ENCODE measurements at places on chromosomes 16 and 17. TPM values are rescaled to one million over a fixed set of nuclear protein-coding genes. Genes with fewer than 3 reads are reported as not detected.
A peak's percentile ranks its signal among the peaks of the same experiment; 100 is the strongest.

AARS1 gene
- 83.2 TPM for polyA plus RNA-seq

GDPD3 gene
- 4.4 TPM for polyA plus RNA-seq

CDRT15 gene
- not detected for polyA plus RNA-seq

STH gene
- not detected for polyA plus RNA-seq

CTRB1 gene
- not detected for polyA plus RNA-seq

SLC6A2 gene
- 0.20 TPM for polyA plus RNA-seq

PRSS22 gene
- not detected for polyA plus RNA-seq

DNA sequence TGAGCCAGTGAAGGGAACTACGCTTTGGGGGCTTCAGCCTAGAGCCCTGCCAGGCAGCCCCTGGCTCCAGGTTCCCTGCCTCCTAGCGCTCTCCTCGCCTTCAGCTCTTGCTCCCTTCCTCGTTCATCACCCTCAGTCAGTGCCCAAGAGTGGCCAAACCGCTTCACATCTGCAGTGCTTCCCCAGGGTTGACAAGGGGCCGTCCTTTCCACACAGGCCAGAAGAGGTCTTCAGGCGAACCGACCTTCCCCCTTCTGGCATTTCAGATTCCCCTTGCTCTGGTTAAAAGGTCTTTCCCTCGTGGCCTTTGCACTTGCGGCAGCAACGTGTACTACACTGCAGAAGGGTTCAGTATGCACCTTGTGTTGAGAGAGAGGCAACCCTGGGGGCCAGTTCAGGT, 4.1 kb downstream of the RASD1 start:
- no peak for DNase-seq

- no peak for DNase-seq
Measured at GRCh38 chr17:16599537-16599936, 30.5 kb upstream of the ZNF287 start.

DNA sequence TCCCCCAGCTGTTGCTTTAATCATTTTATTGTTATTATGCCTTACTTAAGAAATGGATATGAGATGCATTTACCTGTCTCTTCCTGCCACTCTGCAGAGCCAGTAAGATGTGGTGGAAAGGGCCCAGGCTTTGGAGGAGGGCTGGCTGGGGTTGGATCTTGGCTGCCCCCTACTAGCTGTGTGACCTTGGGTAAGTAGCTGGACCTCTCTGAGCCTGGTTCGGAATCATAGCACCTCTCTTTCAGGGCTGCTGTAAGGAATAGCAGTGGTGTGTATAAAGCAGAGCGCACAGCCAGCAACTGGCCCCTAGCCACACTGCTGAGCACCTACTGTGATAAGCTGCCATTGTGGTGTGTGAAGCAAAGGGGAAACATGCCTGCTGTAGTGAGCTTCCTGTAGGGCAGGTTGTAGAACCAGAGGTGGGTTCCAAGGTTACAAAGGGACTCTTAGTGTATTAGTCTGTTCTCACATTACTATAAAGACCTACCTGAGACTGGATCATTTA, 23.9 kb downstream of the MAPT start:
- DNase-seq, result no peak

DNA sequence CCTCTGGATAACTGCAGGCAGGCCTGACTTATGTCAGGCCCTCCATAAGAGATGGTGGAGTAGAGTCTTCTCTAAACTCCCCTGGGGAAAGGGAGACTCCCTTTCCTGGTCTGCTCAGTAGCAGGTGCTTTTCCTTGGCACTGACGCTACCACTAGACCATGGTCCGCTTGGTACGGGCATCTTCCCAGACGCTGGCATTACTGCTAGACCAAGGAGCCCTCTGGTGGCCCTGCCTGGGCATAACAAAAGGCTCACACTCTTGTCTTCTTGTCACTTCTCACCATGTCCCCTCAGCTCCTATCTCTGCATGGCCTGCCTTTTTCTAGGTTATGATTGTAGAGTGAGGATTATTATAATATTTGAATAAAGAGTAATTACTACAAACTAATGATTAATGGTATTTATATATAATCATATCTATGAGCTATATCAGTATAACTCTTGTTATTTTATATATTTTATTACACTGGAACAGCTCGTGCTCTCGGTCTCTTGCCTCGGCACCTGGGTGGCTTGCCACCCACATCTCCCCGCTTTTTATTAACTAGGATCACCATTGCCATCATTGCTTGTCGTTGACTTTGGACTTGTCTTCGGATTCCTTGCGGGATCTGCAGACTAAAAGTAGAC, 59.8 kb upstream of the ARL4D start:
- peak; percentile 64 for DNase-seq

- no peak for DNase-seq
Measured at GRCh38 chr16:68285683-68286082, 21.4 kb downstream of the SLC7A6 start.

GRCh38 chr16:12027558-12028287, 51.2 kb downstream of the SNX29 start:
- DNase-seq, result no peak

DNA sequence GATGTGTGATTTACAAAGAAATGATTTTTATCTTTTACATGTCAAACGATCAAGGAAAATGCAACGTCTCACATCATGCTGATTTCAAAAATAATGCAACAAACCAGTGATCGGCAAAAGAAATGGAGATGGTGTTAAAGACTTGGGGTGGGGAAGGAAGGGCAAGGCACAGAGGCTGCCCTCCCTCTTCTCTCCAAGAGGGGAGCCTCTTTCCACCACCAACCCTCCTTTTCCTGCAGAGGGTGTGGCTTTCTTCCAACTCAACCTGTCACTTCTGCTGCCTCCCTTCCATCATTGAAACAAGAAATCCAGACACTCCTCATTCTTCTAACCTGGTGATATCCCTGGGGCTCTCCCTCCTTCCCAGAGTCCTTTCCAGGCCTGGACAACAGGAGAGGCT, 320.8 kb downstream of the SLC39A11 start:
- DNase-seq, result no peak

DNA sequence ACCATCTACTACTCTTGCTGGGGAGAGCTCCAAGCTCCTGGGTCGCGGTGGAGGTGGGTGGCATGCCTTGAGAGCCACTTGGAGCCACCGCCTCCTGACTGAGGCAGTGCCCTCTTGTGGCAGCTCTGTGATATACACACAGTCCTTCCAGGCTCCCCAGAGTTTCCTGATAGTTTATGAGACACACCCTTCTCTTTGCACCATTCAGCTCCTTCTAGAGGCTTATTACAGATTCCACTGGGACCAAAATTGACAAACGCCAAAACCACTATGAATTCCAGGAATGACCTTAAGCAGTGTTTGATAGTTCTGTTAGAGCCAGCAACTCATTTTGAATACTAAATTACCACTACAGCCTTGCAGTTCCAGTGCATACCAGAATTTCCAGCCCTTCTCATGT, 170.1 kb upstream of the CDH13 start:
- DNase-seq, result no peak

GRCh38 chr17:77006971-77007649, 133.7 kb upstream of the SEC14L1 start:
- no peak for DNase-seq

GRCh38 chr17:29640413-29640812, 17.7 kb upstream of the CORO6 start:
- DNase-seq, result no peak

- DNase-seq, result no peak
Measured at GRCh38 chr16:15572329-15573001, 70.5 kb downstream of the MARF1 start.

GRCh38 chr16:57474671-57475661, 11.3 kb downstream of the DOK4 start:
- no peak for DNase-seq

DNA sequence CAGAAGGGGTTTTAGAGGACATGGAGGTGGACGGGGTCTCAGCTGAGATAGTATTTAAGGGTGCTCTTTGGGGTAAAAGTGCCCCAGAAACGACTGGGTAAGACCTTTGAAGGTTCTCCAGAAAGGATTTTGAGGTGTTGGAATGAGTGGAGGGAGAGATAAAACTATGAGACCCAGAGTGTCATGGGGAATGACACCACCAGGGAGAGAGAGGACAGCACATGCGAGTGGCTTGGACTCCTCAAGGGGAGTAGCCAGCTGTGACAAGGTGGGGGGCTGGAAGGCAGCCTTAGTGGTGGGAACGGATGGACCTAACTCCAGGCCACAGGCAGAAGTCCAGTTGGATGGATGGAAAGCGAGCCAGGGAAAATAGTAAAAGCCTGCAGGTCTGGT, 19.2 kb upstream of the PITPNM3 start:
- DNase-seq, result no peak

- DNase-seq, result no peak
Measured at GRCh38 chr17:57422574-57423164, 166.3 kb downstream of the MSI2 start.

DNA sequence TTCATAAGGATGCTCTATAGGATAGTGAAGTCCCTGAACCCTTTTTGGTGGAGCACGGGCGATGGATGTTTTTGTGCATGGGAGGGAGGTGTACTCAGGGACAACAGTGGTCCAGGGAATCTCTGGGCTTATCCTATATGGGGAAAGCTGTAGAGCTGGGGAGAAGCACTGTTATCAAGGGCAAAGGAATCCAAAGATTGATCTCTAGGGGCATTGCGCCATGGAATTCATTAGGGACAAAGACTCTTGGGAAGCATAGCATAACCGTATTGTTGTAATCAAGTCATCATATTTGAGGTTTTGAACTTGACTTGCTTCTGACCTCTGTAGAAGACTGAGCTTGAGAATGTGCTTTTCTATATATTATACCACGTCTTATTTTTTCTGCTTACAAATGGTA, 172.9 kb upstream of the ZFHX3 start:
- DNase-seq, result no peak

DNA sequence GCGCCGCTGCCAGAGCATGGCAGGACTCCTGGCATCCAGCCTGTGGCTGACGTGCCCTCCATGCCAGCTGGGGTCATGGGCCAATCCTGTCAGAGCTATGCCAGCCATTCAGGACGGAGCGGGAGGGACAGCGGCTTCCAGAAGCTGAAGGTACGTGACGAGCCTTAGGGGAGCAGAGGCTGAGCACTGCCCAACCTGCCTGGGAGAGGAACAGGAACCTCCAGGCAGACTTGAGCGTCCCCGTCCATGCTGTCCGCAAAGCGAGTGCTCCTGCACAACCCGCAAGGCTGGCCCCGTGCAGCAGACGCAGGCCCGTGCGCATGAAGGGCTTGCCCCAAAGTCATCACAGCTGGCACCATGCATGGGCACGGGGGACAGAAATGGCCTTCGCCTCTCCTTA, 21.5 kb downstream of the NDUFAF8 start:
- no peak for DNase-seq

GRCh38 chr16:72480911-72481310, 309.0 kb upstream of the PMFBP1 start:
- no peak for DNase-seq

DNA sequence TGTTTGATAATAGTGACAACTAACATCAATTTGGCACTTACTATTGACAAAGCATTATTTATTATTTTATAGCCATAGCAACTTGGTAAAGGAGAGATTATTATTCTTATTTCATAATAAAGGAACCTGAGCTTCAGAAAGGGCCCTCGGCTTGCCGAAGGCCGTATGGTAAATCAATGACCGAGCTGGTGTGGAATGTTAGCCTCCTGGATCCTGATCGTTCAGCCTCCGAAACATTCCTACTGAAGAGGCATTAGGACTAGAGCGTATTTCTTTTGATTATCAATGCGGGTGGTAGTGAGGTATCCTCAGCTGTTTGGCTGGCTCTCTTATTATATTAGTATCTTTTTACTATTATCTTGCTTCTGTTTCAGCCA, 199.3 kb upstream of the TBX2 start:
- DNase-seq, result no peak

DNA sequence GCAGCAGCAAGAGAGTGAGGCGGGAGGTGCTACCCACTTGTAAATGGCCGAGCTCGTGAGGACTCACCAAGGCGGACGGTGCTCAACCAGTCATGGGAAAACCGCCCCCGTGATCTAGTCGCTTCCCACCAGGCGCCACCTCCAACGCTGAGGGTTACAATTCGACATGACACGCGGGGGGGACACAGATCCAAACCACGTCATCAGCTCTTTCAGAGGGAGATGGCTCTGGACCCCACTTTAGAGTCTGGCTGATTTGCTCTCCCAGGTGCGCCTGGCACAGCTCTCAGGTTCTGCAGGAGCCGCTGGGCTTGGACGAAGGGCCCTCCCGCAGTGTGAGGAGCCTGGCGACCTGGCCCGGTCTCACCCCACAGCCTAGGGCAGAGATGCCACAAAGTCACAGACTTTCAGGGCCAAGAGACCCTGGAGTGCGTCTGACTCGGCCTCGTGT, 21.1 kb upstream of the DOC2B start:
- DNase-seq, result no peak

Measured in ovary (tissue), 10 donors.